NCI-H774 (cell line): ENCODE measurements at places on chromosomes 3 and 15.

DNA sequence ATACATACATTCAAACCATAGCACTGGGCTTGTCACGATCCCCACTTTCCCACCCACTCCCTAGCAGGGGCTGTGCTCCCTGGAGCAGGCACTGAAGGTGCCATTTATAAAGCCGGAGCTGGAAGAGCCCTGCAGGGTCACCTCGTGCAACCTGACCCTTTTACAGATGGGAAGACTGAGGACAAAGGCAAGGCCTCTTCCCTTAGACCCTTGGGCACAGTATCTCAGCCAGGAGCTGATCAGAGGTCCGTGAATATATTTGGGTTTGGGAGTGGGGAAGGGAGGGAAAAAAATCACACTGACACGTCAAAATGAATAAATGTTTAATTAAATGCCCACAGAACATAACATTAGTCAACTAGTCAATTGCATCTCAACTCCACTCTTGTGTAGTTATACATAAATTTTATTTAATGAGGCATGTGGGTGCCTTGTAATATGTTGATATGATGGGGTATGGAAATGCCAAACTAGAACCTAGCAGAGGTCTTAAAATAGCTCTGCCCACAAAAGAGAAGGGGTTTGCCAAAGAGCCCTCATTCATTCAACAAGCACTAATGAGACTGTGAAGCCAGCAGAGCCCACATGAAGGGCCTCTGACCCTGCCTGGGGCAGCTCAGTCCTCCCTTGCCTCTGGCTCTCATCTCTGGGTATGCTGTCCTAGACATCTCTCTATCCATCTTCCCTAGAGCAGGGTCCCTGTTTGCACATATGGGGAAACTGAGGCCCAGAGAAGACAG, 119.4 kb downstream of the NUP210 start:
- no peak for DNase-seq

GRCh38 chr3:187039723-187040414, 99.4 kb downstream of the RPL39L start:
- no peak for DNase-seq

DNA sequence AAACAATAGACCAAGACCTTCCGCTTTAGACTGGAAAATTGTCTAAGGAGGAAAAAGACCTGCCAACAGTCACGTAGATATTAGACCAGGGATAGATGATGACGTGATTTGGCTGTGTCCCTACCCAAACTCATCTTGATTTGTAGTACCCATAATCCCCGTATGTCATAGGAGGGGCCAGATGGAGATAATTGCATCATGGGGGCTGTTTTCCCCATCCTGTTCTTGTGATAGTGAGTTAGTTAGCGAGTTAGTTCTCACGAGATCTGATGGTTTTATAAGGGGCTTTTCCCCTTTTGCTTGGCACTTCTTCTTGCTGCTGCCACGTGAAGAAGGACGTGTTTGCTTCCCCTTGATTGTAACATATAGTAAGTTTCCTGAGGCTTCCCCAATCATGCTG, 31.7 kb upstream of the SUCLG2 start:
- no peak for DNase-seq

GRCh38 chr15:33094336-33094735, 100.2 kb downstream of the FMN1 start:
- no peak for DNase-seq

GRCh38 chr3:71541313-71541712, 42.2 kb downstream of the FOXP1 start:
- no peak for DNase-seq

DNA sequence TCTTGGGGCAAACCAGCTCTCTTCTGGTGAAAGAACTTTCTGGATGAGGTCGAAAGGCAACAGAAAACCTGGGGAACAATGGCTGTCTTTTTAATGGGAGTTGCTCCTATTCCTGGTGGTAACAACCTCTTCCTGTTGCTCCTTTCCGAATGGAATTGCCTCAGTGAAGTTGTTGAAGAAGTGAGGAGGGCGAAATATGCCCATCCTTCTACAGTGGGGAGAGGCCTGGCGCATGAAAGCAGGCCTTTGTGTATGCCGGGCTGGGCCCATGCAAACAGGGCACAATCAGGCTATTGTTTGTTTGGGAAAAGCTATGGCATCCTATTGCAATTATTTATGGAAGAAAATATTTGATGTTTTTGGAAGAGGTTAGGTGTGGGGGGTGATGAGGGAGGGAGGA, 166.9 kb downstream of the IGF1R start:
- no peak for DNase-seq

- no peak for DNase-seq
Measured at GRCh38 chr3:43869491-43869890, 178.8 kb downstream of the ABHD5 start.

GRCh38 chr3:42257007-42257406, 9.0 kb downstream of the CCK start:
- no peak for DNase-seq
